SJSA1 (cell line): ENCODE measurements at places on chromosomes 7 and 10. TPM values are rescaled to one million over a fixed set of nuclear protein-coding genes. Genes with fewer than 3 reads are reported as not detected.

DNA sequence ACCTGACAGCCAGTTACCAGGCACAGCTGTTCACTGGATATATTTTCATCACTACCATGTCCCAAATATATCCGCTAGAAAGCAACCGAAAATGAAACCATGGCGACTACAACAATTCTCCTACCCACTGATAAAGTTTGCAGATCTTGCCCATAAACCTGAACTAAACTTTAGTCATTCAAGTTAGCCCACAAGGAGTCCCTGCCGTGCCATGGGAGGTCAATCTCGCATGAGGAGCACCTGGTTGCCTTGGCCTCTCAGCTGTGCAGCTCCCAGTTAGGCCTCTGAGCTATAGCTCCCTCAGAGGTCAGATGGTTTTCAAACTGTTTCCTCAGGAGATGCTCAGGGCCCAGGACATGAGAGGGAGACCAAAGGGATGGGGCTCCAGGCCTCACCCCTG is 211.1 kb upstream of the RNF32 start:
- no peak overlapping the region for H3K27ac ChIP-seq
- DNase-seq = no peak
- H3K36me3 ChIP-seq = no peaks in the 10 kb centered on the region
- no peaks in the 10 kb centered on the region for H3K4me1 ChIP-seq
- no peaks in the 10 kb centered on the region for H3K27me3 ChIP-seq

GRCh38 chr7:44308596-44309270 is 16.7 kb downstream of the CAMK2B start:
- H3K4me3 ChIP-seq = no peak overlapping the region
- peaks cover 5% of the 10 kb centered on the region; the same call in 1 of the 2 replicates for H3K4me1 ChIP-seq
- H3K27ac ChIP-seq = no peak overlapping the region
- no peak for DNase-seq
- no peaks in the 10 kb centered on the region for H3K27me3 ChIP-seq
- no peaks in the 10 kb centered on the region for H3K36me3 ChIP-seq

GRCh38 chr10:79239275-79239779 is 107.9 kb upstream of the PPIF start:
- peaks cover 51% of the 10 kb centered on the region for H3K4me1 ChIP-seq
- H3K4me3 ChIP-seq = no peak overlapping the region
- peak overlapping the region; percentile 72 for H3K27ac ChIP-seq
- peaks cover 26% of the 10 kb centered on the region for H3K36me3 ChIP-seq
- DNase-seq = peak; percentile 92

The PDLIM1 gene
- total RNA-seq = 45.5 and 55.6 TPM in 2 replicates

The UTF1 gene
- total RNA-seq = not detected in 2 replicates
